ENCODE measurements at places on chromosomes 7 and 10.
A peak's percentile ranks its signal among the peaks of the same experiment; 100 is the strongest.

DNA sequence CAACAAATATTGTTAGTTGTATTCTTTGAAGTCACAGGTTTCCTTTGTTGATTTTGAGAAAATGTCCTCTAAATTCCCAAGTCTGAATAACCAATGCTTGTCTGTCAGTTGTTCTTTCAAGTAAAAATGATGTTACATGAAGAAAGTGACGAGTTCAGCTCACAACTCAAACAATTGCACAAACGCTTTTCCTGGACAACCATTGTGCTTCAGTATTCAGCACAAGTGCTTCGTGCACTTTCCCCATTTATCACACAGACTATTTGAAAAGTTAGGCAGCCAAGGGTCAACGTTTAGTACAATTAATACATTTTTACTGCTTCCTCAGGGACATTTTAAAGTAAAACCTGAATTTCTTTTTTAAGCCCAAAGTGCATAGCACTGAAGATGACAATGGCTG lies 44.5 kb downstream of the CDK1 start:
- DNase-seq, result no peak

DNA sequence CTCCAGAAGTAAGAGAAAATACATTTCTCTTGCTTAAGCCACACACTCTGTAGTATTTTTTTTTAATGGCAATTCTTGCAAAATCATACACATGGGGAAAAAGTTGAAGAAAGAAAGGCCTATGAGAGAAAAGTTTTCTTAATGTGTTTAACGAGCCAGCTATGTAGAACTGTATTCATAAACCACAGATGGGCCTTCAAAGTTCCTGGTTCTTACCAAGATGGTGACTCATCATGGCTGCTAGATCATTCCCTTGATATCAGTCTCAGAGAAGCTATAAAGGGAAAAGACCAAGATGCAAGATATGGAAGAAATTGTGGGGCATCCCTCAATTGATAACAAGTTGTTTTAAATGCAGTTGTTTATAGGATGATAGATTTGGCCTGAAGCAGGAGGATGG lies 992.7 kb upstream of the MBL2 start:
- DNase-seq, result no peak

DNA sequence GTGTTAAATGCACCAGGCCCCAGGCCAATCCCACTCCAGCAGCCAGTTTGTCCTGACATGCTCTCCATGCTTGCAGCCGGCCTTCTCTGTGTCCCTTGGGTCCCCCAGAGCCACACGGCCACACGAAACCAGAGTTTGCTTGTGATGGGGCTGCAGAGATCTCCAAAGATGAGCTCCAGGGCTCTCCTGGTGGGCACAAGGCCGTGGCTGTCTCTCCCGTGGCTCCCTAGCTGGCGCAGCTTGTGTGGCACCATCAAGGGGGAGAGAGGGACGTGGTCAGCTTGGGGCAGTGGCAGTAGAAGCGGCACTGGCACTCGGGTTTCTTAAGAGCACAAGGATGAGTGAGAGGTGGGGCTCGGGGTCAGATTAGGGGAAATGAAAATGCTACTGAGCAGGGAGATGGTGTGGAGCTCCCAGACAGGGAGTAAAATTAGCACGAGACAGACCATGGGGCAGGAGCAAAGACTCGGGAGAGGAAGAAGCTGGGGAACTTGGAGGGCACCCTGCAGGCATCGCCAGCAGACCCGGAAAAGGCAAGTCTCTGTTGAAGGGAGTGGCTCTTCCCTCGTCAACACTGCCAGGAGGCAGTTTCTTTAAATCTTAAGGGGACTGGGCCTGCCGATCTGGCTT lies 572.5 kb upstream of the FOXK1 start:
- no peak for DNase-seq

DNA sequence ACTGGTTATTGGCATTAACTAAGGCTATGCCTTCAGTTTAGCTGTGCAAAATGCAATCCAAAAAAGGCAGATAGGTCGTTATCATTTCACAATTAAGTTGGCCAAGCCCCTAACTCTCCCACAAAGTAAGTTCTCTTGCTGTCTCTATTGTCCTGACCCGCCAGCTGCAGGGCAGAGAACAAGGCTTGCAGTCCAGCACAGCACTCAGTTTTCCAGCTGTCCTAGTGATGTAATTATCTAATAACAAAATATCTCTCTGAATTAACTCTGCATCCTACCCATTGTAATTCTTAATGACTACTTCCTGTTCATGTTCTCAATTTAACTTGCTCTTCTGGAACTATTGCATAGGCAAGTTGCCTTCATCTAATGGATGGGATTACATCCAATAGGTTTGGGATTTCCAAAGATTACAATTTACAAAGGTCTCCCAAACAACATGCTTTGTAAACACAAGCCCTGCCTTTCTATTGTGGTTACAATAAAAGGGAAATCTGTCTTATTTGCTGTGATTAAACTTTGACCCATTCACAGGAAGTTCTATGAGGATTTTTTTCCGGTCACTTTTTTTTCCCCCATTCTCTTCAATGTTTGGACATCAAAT lies 55.2 kb downstream of the CDK6 start:
- DNase-seq, result peak; percentile 65

DNA sequence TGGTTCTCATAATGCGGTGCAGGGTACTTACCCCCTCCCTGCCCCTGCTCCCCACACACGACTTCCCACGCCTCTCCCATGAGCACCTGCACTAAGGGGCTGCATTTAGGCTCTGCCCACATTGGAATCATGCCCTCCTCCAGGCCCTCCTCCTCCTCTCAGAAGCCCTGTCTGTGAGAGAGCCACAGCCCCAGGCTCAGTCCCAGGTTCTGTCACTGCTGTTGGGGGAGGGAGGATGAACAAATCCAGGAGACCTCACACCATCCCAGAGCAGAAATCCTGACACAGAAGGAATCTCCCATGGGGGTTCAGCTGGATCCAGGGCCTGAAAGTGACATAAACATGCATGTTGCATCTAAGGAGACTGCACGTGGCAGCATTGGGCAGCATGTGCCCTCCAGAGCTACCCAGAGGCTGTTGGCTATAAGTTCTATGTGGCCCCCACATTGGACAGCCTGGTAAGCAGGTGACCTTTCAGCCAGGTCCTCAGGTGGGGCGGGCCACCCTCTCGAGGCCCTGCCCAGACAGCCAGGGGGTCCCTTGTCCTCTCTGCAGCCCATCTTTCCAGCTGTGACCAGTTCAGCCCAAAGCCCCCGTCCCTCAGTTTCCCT lies 1.6 kb upstream of the PILRA start:
- DNase-seq, result no peak

DNA sequence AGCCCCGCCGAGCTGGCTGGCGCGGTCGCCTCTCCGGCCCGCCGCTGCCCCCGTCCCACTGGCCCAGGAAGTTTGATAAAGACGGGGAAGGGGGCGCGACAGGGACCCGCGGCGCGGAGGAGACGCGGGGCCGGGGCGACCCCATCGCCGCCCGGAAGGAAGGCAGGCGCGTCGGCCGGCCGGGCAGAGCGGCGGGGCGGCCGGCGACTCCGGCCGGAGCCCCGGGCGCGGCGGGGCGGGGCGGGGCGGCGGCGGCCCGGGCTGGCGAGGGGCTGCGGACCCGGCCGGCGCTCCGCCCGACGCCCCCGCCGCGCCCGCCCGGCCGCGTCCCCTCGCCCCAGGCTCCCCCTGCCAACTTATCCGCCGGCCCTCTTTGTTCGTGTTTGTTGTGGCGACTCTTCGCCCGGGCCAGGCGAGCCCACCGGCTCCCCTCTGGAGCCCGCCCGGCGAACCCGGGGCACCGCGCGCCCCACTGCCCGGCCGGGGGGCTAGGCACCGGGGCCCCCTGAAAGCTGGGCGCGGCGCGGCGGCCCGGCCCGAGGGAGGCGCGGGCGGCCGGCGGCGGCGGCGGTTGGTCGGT lies 571 bp downstream of the KDM7A start:
- DNase-seq, result no peak

GRCh38 chr10:60944910-60945297 lies 919 bp upstream of the RHOBTB1 start:
- no peak for DNase-seq

DNA sequence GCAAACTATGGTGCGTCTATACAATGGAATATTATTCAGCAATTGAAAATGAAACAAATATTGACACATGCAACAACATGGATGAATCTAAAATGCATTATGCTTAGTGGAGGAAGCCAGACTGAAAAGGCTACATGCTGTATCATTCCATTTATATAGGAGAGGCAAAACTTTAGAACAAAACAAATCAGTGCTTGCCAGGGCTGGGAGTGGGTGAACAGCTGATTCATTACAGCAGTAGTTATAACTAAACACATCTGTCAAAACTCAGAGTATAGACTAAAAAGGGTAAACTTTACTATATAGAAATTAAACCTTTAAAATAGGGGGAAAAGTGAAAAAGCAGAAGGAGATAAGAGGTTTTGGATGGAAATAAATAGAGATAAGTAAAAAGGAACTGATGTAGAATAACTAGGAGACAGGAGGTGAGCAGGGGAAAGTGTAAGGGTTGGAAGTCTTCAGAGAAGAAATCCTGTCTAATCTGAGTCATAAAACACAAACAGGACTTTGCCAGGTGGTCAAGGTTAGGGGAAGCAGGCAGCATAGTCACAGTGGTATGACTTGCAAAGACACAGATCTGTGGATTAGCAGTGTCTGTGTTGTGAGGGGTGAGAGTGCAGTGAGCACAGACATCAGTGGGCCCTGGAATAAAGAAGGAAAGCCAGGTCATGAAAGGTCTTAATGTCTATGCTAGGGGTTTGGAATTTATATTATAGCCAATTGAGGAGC lies 349.8 kb downstream of the PHTF2 start:
- no peak for DNase-seq

GRCh38 chr10:79229830-79230327 lies 117.4 kb upstream of the PPIF start:
- DNase-seq, result no peak

- no peak for DNase-seq
Observed at GRCh38 chr10:95987685-95988426, 55.5 kb upstream of the CCNJ start.

- peak; percentile 96 for DNase-seq
Observed at GRCh38 chr7:132475669-132476116, 100.6 kb downstream of the PLXNA4 start.

GRCh38 chr10:24898501-24898900 lies 53.9 kb downstream of the PRTFDC1 start:
- no peak for DNase-seq

DNA sequence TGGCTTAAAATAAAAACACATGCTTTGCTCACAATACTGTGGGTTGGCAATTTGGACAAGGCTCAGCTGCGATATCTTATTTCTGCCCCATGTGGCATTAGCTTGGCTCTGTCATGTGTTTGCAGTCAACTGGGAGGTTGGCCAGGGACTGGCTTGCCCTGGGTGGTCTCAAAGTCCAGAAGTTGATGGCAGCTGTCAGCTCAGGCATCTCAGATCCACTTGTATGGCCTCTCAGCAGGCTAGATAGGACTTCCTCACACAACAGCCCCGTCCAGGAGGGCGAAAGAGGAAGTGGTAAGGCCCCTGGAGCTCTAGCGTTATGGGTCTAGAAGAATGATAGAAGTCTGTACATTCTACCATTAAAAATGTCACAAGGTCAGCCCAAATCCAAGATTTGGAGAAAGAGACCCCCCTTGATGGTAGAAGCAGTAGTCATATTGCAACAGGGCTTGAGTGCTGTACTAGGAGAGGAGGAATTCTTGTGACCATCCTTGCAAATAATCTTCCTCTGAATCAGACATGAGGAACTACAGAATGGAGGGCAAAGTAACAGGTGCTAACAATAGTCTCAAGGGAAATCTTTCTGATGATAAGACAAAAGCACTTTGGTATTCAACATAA lies 166.2 kb downstream of the FAM107B start:
- no peak for DNase-seq

- DNase-seq, result no peak
Observed at GRCh38 chr10:71434760-71435394, 38.2 kb downstream of the CDH23 start.

GRCh38 chr7:41002741-41003610 lies 699.9 kb downstream of the INHBA start:
- DNase-seq, result peak; percentile 44

- no peak for DNase-seq
Observed at GRCh38 chr10:127849921-127850320, 42.8 kb downstream of the CLRN3 start.

- DNase-seq, result no peak
Observed at GRCh38 chr10:14010101-14010558, 320.6 kb downstream of the FRMD4A start.

DNA sequence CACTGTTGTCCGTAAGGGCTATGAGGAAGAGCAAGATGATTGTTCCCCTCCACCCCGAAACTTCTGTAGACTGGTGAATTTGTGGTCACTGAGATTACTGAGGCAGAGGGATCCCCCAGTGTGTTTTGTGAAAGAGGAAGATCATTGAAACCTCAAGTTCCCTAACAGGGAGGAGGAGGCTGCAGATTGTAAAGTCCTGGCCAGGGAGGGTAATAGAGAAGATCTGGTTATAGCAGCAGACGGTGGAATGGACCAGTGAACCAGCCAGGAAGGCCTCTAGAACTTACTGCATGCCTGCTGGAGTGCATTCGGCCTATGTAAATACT lies 31.1 kb downstream of the LMTK2 start:
- DNase-seq, result no peak

GRCh38 chr10:99002392-99002791 lies 233.3 kb downstream of the HPSE2 start:
- DNase-seq, result no peak

- DNase-seq, result no peak
Observed at GRCh38 chr7:34277803-34278199, 372.5 kb downstream of the BMPER start.

- no peak for DNase-seq
Observed at GRCh38 chr10:33793793-33794192, 459.3 kb upstream of the NRP1 start.

DNA sequence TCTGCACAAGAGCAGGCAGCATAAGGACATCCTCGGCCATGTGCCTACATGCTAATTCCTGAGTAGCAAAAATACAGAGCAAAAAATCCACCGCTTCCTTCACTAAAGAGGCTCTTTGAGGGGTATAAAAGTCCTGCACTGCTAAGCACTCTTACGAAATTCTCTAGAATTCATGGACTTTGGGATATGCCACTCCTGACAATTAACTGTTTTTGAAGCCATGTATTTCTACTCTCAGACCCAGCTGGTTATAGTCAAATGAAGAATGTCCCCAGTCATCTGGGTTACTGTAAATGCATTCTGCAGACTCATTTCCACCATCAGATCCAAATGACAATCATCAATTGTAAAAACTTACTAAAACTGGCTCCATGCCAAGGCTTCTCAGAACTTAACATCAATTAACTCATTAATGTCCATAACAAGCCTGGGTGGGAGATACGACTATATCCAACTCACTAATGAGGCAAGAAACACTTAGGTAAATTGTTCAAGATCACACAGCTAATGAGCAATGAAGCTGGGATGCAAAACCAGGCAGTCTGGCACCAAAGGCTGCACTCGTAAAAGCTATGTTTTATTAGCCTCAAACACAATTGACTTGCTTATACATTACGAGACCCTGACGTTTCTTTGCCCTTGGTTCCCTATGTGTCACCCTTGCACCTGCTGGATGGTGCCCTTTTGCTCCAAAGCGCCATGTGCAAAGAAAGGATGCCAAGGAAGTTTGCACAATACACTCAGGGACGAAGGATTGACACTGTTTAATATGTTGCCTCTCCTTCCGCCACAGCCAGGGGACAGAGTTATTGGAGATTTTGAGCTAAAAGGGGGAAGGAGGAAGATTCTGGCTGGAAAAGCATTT lies 250.4 kb downstream of the ELMO1 start:
- DNase-seq, result peak; percentile 21
